Left lobe of liver (tissue), 2 donors: ENCODE measurements at places on chromosomes 2 and 18. TPM values are rescaled to one million over a fixed set of nuclear protein-coding genes. Genes with fewer than 3 reads are reported as not detected.

The CAPN13 gene
- total RNA-seq: 0.08 TPM

The IGFBP2 gene
- 404 TPM for total RNA-seq

DNA sequence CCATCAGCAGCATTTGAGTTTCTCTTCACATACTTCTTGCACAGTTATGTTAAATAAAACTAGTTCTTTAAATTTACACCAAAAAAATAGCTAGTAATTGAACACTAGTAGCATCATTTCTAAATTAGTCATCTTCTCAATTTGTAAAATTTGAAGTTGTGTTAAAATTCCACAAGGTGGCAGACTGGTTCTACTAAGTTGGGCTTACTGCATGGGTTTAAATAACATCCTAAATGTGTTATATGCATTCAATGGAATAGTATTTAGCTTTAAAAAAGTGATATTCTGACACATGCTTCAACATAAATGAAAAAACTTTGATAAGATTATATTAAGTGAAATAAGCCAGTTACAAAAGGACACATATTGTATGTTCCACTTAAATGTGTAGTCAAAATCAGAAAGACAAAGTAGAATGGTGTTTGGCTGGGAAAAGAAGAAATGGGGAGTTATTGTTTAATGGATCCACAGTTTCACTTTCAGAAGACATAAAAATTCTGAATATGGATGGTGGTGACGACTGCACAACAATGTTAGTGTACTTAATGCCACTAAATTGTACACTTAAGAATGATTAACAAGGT, 28.7 kb upstream of the RPRD1A start:
- DNase-seq: no peak

GRCh38 chr18:71807586-71807985, 736.6 kb downstream of the CBLN2 start:
- no peak for DNase-seq

- DNase-seq: no peak
These were observed 562.1 kb upstream of the FANCL start for GRCh38 chr2:58803192-58803591.

GRCh38 chr2:203453858-203454451, 81.1 kb downstream of the RAPH1 start:
- no peak for DNase-seq

- DNase-seq: no peak
These were observed 13.1 kb downstream of the EPB41L3 start for GRCh38 chr18:5530629-5531178.

The TSPYL6 gene
- total RNA-seq: not detected

- no peak for DNase-seq
These were observed 12.7 kb upstream of the DES start for GRCh38 chr2:219405451-219405850.

GRCh38 chr2:202423139-202423538, 47.0 kb downstream of the BMPR2 start:
- DNase-seq: no peak

- DNase-seq: no peak
These were observed 189.0 kb downstream of the RPIA start for GRCh38 chr2:88880441-88880953.

The CHRNG gene
- not detected for total RNA-seq

The VPS54 gene
- total RNA-seq: 12.3 TPM

The RAB6C gene
- total RNA-seq: not detected

- DNase-seq: no peak
These were observed 215.6 kb upstream of the TNP1 start for GRCh38 chr2:217075268-217076057.

DNA sequence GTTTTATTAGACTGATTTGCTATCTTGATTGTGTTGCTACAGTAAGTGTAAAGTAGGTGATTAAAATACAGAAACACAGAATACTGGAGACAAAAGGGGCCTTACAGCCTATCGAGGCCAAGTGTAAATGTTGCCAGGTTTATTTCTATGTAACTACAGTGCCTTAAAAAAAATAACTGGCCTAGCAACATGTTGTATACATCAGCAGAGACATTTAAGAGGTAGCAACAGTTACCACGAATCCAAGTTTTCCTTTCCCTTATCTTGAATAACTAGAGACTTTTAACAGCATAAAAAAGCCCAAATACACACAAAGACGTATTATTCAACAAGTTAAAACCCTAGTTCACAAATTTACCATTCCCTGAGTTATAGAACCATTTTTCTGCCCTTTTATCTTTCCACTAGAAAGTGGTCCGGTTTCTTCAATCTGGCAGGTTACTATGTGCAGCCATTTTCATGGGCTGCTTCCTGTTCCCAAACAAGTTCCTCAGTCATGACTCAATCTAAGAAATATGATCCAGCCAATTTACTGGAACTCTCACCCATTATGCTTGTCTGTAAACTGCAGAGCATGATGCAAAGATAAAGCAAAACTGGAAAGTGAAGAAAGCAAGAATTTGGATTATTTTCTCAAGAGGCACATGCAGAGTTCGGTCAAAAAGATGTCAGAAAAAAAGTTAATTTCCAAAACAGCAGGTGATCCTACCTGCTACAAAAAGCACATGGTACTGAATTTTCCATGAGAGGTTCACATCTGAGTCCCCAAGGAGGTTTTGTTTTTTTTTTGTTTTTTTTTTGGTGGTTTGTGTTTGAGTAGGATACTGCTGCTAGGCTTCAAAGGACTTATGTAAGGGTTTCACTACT, 22.2 kb downstream of the NFE2L2 start:
- DNase-seq: no peak

- no peak for DNase-seq
These were observed 23.5 kb upstream of the RPL37A start for GRCh38 chr2:216474925-216475670.

DNA sequence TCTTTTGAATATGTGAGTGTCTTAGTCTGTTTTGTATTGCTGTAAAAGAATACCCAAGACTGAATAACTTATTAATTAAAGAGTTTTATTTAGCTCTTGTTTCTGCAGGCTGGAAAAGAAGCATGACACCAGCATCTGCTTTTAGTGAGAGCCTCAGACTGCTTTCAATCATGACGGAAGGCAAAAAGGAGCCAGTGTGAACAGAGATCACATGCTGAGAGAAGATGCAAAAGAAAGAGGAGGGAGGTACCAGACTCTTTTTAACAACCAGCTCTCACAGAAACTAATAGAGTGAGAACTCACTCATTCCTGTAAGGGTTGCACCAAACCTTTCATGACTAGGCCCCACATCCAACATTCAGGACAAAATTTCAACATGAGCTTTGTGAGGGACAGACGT, 101.6 kb upstream of the HNMT start:
- no peak for DNase-seq

The TUBB8B gene
- not detected for total RNA-seq

- DNase-seq: no peak
These were observed 483 bp upstream of the FHL2 start for GRCh38 chr2:105399207-105399861.

DNA sequence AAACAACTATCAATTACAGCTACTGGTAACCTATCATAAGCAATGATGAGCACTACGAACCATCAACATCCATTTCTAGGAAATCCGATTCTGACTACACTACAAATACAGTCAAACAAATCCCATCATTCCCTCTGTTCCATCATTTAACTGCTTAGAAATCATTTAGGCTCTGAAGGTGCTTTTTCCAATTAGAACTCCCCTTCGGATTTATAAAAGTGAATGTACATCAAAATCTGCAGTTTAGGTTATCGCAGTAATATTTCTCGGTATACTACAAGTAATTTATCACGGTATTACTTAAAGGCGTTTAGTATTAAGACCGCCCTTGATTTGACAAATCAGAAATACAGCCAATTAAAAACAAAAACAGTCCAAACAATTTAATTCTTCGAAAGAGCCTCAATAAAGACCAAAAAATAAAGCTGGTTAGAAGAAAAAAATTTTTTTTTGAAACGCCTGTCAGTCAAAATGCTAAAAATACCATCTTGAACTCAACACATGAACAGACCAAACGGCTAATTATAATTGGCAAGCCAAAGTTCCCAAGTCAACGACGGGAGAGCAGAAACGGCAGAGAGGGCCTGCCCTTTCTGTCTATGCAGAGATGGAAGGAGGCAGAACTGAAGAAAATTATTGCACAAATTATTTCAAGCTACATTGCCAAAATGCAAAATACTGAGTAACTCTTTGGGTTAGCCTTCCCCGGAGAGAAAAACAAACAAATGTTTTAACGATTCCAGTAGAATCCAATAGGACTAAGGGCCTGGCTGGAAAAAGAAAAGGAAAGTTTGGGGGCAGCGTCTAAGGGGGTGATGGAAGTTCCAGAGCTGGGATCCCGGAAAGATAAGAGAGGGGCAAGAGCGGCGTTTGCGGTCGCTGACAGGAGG, 1.2 kb downstream of the VPS54 start:
- DNase-seq: no peak

DNA sequence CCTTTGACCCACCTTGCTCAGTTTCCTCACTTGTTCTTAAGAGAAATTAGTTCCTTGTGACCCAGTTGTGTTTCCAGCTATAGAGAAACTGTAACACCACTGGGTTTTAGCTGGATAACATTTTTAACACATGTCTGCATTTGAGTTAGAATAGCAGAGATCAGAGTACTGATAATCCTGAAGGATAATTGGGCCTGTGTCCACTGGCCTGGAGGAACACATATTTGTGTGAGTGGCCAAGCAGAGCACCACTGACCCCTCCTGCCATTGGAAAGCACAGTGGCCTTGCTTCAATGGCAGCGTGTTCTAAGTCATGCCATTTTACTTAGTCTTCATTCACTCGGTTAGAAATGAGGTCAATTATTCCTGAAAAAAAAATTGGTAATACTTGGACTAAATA, 42.6 kb downstream of the PKP4 start:
- DNase-seq: no peak

DNA sequence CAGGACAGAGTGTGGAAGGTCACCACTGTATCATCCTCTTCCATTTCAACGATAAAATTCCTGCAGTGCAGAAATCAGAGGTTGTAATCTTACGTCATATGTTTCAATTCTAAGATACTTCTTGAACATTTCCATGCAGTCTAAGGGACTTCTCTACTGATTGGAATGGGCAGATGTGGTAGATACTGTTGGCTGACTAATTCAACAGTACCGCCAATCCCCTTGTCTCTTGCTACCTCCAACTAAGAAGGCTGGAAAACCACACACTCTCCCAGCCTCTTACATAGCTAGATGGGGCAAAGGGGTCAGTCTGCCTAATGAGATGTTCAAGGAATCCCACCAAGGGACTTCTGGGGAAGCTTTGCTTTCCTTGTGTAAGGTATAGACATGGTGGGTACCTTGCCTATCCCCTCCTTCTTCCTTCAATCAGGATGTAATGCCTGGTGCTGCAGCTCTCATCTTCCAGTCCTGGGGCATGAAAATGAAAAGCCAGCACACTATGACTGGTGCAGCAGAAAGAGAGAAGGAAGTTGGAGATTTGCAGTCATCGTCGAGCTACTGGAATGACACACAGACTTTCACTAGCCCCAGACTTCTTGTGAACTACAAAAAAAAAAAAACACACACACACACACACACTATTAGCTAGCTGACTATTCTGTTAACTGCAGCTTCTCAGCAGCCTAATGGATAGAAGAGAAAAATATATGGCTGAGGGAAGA, 84.1 kb downstream of the ALPK2 start:
- DNase-seq: no peak

- DNase-seq: no peak
These were observed 20.4 kb downstream of the RNF144A start for GRCh38 chr2:6937582-6937981.

GRCh38 chr2:70785137-70785911, 5.1 kb downstream of the FIGLA start:
- no peak for DNase-seq

- no peak for DNase-seq
These were observed 4.9 kb downstream of the DLGAP1 start for GRCh38 chr18:4450065-4450658.

DNA sequence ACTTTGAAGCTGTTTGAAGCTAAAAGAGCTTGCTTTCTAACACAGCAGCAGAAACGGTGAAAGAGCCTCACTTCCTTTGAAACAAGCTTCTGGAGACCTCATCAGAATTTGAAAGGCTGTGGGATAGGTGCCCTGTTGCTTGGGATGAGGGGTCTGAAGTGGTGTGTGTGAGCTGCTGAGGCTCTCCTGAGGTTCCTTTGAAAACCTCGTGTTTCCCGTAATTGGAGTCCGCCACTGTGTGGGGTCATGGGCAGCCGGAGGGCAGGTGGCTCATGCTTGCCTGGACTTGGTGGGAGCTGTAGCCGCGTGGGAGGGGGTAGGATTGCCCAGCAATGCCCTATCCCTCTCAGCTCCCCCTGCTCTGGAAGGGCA, 34.4 kb downstream of the CABLES1 start:
- DNase-seq: no peak

- DNase-seq: no peak
These were observed 25.3 kb upstream of the RFX8 start for GRCh38 chr2:101500180-101500579.

The CSRNP3 gene
- 2.6 TPM for total RNA-seq

GRCh38 chr2:31319406-31320175, 85.6 kb downstream of the EHD3 start:
- DNase-seq: no peak

The LIMS3 gene
- total RNA-seq: not detected

The WDR43 gene
- 17.5 TPM for total RNA-seq

The TNS1 gene
- total RNA-seq: 102 TPM

DNA sequence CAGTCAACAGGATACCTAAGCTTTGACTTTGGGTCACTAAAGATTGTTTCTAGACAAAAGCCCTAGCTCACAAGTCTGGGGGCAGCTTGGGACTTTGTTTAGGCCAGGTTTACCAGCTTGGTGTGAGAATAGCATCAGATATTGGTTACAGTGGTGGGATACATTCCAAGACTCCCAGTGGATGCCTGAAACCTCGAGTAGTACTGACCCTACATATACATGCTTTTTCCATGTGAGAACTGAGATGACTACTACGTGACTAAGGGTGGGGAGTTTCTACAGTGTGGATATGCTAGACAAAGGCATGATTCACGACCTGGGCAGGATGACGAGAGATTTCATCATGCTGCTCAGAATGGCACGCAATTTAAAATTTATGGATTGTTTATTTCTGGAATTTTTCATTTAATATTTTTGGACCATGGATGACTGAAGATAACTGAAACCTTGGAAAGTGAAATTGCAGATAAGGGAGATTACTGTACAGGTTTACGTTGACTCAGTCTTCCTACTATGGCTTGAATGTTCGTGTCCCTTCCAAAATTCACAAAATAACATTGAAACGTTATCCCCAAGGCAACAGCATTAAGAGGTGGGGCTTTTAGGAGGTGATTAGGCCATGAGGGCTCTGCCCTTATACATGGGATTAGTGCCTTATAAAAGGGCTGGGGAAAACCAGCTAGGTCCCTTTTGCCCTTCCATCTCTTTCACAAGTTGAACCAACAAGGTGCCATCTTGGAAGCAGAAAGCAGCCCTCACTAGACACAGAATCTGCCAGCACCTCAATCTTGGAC, 50.2 kb upstream of the CTAGE1 start:
- no peak for DNase-seq

GRCh38 chr18:35410561-35410960, 33.4 kb upstream of the ZNF396 start:
- no peak for DNase-seq

The FBXO48 gene
- total RNA-seq: 1.3 TPM

The ABHD1 gene
- 3.6 TPM for total RNA-seq
